ENCODE measurements at places on chromosomes 3 and 15. TPM values are rescaled to one million over a fixed set of nuclear protein-coding genes. Genes with fewer than 3 reads are reported as not detected.

ANKUB1 gene
- 0.63 TPM for total RNA-seq

SLCO2A1 gene
- 0.31 TPM for total RNA-seq

MYO9A gene
- total RNA-seq: 204 TPM

ZNF639 gene
- total RNA-seq: 98.9 TPM

SAMD7 gene
- total RNA-seq: not detected

TEX9 gene
- total RNA-seq: 28.2 TPM

COL6A5 gene
- total RNA-seq: not detected

ZNF660 gene
- 28.5 TPM for total RNA-seq

PIERCE2 gene
- total RNA-seq: 3.1 TPM

MAP6D1 gene
- total RNA-seq: 5.6 TPM

DUOXA2 gene
- not detected for total RNA-seq

HHLA2 gene
- not detected for total RNA-seq

MESP2 gene
- total RNA-seq: not detected
